ENCODE measurements at places on chromosomes 7 and 10. TPM values are rescaled to one million over a fixed set of nuclear protein-coding genes. Genes with fewer than 3 reads are reported as not detected.

- DNase-seq, result no peak
These were observed 9.0 kb upstream of the POR start for GRCh38 chr7:75905785-75906604.

DNA sequence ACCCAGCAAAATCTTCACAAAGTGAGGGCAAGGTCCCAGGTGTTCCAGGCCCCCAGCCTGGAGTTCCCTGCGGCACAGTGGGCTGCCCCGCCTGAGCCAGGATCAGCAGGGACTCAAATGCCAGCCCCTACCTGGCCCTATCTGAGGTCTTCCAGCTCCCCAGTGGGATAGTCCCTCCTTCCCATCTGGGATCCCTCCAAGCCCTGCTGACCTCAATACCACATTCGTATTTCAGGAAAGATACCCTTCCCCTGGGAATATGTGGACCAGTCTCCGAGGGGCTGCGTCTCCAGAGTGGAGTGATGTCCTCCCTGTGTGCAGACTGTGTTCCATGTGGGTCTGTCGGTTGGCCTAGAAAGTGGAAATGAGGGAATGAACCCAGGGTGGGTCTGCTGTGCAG lies 40.9 kb downstream of the ELFN1 start:
- no peak for DNase-seq

The EPO gene
- polyA plus RNA-seq, result not detected

DNA sequence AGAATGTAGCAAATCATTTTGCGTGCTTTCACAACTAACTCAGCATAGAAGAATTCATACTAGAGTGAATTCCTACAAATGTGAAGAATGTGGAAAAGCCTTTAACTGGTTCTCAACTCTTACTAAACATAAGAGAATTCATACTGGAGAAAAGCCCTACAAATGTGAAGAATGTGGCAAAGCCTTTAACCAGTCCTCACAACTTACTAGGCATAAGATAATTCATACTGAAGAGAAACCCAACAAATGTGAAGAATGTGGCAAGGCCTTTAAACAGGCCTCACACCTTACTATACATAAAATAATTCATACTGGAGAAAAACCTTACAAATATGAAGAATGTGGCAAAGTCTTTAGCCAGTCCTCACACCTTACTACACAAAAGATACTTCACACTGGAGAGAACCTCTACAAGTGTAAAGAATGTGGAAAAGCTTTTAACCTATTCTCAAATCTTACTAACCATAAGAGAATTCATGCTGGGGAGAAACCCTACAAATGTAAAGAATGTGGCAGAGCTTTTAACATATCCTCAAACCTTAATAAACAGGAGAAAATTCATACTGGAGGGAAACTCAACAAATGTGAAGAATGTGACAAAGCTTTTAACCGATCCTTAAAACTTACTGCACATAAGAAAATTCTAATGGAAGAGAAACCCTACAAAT lies 40.8 kb downstream of the ZNF107 start:
- DNase-seq, result no peak

- DNase-seq, result no peak
These were observed 616.6 kb downstream of the XPNPEP1 start for GRCh38 chr10:109306698-109307097.

The AZGP1 gene
- 64.0 TPM for polyA plus RNA-seq

DNA sequence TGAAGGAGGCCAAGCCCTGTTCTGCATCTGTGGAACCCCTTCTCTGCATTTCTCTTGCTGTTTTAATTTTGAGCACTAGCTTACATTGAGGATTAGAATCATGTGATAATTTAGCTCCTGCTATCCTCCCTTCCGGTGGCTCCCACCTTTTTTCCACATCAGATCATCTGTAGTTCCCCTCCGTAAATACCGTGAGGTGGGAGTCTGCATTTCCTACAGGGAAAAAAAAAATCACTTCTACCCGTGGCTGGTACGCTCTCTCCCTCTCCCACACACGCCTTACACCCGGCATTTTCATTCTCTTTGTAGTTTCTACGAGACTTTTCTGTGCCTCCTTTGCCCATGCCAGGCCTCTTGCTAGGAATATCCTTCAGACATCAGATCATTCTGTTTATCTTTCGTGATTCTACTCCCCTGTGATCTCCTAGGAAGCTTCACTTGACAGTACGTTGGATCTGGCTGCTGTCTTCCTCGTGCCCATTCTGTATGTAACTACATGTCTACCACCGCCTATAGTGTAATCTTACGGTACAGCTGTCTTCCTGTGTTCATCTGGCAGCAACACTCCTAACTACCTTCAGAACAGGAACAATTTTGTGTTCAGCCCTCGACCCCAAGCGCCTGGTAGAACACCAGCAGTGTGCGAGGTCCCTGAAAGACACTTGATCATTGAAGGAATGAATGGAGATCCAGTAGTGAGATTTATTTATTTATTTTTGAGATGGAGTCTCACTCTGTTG lies 41.7 kb upstream of the OCM start:
- DNase-seq, result no peak

DNA sequence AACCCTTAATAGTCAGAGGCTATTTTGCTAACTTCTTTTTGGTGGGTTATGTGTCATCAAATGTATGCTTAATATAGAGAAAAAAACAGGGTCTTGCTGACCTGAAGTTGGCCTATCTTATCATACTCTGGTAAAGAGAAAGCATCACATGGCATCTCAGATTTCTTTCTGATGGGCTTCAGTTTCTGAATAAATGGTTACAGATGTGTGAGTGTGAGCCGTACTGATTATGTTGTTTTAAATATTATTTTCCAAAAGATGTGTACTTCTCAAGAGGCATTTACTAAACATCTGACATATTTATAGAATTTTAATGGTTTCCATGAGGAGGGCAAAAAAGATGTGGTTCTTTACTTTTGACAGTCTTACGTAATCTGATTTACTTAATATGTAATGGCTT lies 28.4 kb downstream of the BBS9 start:
- no peak for DNase-seq

GRCh38 chr10:103852189-103852711 lies 3.1 kb downstream of the SH3PXD2A start:
- no peak for DNase-seq

The RGR gene
- polyA plus RNA-seq, result not detected

The ST8SIA6 gene
- 1.2 TPM for polyA plus RNA-seq

The FAM131B gene
- 2.1 TPM for polyA plus RNA-seq

DNA sequence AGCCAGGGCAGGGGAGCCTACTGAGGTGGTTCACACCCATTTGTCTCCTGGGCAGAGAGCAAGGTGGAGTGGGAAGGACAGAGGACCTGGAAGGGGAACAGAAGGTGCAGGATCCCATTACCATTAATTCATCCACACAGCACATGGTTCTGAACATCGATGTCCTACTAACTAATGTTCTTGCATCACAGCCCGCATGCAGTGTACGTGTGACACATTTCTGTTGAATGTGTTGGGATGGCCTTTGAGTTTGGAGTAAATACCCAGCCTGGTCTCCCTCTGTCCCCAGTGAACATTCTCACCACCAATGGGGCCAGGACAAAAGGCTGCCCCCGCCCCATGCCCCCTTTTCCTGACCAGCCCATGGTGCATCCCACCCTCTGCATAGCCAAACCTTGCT lies 46.3 kb downstream of the FAM241B start:
- no peak for DNase-seq

DNA sequence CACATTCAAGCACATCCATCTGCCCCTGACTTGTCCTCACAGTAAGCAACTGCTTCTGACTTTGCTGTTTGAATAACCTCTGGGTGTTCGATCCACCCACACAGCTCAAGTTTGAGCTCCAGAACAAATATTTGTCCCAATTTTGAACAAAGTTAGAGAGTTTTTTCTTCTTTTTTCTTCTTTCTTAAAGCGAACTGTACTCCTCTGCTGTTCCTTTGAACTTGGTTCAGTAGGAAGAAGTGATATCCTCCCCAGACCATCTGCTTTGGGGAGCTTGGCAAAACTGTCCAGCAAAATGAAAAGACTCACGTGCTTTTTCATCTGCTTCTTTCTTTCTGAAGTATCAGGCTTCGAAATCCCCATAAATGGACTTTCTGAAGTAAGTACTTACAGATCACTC lies at the start of gene ITIH2:
TSS of gene ITIH2 (plus strand) at position 177 of the 400 bp plus-strand sequence. CDS start at position 296, 119 bp downstream.
- no peak for DNase-seq

The GPR37 gene
- polyA plus RNA-seq, result 1.8 TPM

DNA sequence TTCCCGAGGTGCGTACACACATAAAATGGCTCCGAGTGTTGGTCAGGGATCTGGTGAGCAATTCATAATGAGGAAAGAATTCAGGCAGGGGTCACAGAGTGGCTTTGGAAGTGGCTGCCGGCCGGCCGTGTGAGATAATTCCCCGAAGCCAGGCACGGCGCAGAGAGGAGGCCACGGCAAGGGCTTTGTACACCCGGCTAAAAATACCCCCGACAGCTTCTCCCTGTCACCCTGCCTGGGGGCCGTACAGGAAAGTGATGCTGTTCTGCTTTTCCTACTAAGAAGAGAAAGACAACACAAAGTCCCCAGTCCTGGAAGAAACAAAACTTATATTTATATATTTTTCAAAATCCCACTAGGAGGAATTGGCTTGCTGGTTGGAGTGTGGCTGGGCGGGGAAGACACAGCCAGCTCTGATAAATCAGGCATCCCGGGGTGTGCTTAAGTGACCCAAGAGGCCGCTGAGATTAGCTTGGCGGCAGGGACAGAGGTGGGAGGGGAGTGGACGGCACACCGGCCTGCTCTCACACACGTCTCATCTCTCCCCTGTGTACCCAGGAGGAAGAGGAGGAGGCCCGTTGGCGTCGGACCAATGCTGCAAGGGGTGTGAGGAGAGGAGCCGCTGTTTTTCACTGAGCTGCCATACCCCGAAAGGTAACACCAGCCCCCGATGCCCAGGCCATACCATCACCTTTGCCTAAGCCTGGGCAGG lies 70.5 kb downstream of the ZMIZ1 start:
- no peak for DNase-seq

- DNase-seq, result peak; percentile 48
These were observed 174.8 kb upstream of the FZD1 start for GRCh38 chr7:91089382-91089963.

The MOGAT3 gene
- 0.68 TPM for polyA plus RNA-seq

- no peak for DNase-seq
These were observed 362.7 kb downstream of the REEP3 start for GRCh38 chr10:63883861-63884260.

The DENND11 gene
- polyA plus RNA-seq, result 28.6 TPM

The TMEM236 gene
- 0.14 TPM for polyA plus RNA-seq

DNA sequence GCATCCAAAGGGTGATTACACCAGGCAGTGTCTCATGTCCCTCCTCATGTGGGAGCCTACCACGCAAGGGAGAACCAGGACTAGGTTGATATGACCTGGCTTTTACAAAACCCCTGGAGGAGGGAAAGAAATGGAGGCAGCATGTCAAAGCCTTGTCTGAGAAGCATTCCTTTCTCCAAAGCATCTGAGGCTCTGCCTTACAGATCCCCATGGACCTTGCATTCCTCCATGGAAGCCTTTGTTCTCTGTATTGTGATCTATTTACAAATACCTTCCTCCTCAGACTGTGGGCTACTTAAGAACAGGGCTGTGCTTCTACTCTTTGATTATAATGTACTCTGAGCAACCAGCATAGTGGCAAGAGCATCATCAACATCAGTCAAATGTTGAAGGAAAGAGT lies 197.0 kb downstream of the PLXNA4 start:
- DNase-seq, result no peak

The LRRN3 gene
- 5.1 TPM for polyA plus RNA-seq

DNA sequence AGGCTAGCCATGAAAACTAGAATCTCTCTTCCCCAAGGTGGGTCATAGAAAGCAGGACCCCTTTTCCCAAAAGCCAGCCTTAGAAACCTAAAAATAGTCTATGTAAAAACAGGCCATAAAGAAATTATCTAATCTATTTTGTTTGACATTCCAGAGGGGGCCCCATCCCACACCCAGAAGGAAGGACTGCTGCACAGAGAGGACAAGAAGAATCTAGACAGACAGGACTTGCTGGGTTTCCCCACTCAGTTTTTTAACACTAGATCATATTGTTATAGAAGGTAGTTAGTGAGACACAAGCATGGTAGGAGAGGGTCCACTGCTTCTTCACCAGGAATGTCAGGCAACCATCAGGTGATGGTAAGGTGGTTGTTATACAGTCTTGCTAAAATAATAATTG lies 357.0 kb downstream of the LRRTM3 start:
- DNase-seq, result no peak

The CADPS2 gene
- polyA plus RNA-seq, result 38.1 TPM

The PLAC9 gene
- polyA plus RNA-seq, result 23.8 TPM

DNA sequence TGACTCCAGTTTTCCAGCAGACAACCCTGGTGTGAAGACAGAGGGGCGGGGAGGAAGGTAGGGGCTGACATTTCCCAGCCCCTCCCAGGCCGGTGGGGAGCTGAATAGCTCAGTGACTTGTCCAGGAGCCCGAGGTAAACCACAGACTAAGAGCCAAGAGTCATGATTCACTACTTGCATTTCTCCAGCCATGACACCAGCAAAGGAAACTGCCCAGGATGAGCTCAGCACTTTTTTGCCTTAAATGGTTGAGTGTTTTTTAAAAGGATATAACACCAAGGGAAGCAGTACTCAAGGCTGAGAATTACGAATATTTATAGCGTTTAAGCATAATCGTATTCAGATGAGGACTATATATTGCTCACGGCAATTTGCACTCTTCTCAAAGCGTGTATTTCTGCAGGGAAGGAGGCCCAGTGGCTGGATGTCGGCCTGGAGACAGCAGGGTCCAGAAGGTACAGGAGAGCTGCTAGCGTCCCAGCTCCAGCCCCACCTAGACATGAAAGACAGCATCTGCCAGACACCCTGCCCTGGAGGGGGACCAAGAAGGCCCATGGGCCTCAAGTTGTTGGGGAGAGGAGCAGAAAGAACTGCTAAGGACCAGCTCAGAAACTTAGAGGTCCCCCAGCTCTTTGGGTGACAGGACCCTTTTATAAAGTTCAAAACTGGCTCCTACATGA lies 141.4 kb downstream of the GRID1 start:
- no peak for DNase-seq

DNA sequence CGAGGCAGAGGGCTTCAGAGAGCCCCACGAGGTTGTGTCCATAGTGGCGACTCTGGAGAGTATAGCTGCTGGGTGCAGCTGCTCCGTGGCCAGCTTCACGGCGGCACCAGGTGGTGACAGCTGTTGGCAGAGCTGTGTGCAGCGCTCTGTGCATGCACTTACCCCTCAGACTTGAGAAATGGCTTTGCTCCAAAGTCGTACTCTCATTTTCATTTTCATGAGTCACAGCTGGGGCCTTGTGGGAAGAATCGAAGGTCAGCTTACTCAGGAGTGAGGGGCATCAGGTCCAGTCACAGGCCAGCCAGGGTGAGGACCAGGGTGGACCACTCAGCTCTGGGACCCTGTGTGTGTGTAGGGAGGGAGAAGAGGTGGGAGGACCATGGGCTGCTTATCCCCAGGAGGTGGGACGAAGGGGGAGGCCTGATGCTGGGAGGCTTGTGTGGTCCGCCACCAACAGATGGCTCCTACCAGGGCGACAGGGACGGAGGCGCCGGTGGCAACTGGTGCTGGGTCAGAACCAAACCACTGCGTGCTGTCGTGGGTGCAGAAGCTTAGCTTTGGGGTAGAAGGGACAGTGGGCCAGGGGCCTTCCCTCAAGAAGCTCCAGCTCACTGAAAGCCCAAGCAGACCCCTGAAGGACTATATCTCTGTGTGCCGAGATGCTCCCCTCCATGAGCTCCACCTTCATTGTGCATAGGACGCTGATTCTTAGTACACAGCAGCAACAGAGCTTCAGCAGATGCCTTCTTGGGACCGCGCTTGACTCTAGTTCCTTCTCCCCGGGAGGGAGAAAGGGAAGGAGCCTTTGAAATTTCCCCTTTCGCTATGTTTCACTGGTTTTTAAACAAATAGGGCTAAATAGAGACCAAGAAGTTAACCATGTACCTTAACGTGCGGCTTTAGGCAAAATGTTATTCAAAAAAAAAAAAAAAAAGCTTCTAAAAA lies 225.0 kb downstream of the CELF2 start:
- DNase-seq, result no peak
